ENCODE measurements at places on chromosomes 2 and 18.
A peak's percentile ranks its signal among the peaks of the same experiment; 100 is the strongest.

DNA sequence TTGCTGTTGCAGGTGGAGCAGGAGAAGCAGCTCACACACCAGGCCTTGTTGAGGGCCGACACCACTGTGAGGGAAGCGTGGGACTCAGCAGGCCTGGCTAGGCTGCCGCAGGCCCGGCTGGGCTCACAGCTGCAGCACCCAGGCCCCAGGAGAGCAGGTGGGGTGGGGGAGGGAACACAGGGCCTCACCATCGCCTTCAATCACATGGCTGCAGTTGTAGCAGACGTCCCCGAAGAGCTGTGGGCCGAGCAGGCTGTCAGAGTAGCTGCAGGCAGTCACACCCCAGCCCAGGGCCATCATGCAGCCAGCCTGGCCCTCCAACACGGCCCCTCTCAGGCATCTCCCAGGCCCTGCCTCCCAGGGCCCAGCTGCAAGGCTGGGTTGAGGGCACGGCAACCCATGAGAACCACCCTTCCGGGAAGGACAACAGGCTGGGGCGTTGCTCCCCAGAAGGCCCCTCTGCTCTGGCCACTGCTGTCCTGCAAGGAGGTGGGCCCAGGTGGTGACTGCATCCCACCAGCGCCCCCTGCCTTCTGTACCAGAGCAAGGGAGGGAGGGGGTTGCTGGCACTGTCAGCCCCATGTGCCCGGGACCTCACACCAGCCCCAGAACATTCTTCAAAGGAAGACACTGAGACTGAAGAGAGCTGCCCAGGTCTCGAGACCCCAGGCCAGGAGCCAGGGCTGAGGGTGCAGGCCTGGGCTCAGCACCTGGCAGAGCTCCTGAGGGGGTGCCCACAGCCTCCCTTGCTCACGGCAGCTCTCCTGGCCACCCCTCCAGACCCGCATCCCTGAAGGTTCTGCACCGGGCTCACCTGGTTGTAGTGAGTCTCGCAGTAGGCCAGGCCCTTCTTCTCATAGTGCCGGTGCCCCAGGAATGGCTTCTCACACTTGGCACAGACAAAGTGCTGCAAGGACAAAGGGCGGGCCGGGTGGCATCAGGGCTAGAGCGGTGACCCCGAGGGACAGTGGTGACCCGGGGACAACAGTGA lies 5.6 kb upstream of the GPR17 start:
- DNase-seq = peak; percentile 73

- DNase-seq = no peak
Measured at GRCh38 chr2:43139996-43140621, 86.3 kb downstream of the ZFP36L2 start.

DNA sequence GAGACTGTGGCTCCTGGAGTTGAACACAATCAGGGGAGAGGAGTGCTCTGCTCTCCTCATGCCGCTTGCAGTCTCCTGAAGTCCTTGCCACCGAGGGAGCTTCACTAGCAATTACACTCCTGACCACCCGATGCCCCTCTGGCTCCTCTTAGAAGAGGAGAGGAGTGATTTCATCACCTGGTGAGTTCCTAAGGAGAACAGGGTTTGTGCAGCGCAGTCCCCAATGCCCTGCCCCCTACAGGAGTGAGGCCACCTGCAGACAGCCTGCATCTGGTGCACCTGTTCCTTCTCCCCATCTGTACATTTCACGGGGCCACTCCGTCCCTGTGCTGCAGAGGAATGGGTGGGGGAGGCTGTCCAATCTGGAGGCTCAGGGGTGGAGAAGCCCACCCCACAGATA lies 267.2 kb downstream of the HRH4 start:
- DNase-seq = no peak

- no peak for DNase-seq
Measured at GRCh38 chr2:221502270-221503010, 69.7 kb downstream of the EPHA4 start.

DNA sequence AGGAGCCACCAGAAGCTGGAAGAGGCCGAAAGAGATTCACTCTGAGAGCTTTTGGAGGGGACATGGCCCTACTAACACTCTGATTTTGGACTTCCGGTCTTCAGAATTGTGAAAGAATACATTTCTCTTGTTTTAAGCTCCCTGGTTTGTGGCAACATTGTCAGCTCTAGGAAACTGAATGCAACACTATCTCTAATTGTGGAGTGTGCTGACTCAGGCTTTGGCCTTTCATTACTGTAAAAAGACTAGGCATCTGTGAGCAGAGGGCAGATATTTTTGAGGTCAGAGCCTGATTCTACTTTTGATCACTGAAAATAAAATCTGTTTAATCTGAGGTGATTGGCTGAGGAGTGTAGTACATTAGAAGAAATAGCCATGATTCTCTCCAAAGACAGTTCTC lies 185.4 kb upstream of the FAM98A start:
- no peak for DNase-seq

- no peak for DNase-seq
Measured at GRCh38 chr2:240469740-240470139, 34.3 kb downstream of the GPC1 start.

DNA sequence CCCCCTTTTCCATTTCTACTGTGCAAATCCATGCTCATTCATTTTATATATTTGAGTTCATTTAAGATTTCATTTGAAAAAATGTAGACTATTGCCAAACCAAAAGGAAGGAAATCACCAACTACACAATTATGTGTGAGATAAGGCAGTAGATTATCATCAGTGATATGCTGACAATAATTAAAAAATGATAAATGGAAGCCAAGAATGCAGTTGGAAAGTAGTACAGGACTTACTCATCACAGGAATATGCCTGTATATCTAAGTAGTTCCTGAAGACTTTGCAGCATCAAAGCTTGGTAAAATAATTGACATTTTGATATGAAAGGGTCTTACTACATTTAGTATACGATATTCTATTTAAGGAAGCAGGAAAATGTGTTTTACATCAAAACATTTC lies 166.1 kb upstream of the OTX1 start:
- no peak for DNase-seq

GRCh38 chr2:186991766-186992417 lies 142.9 kb upstream of the ZSWIM2 start:
- DNase-seq = no peak

DNA sequence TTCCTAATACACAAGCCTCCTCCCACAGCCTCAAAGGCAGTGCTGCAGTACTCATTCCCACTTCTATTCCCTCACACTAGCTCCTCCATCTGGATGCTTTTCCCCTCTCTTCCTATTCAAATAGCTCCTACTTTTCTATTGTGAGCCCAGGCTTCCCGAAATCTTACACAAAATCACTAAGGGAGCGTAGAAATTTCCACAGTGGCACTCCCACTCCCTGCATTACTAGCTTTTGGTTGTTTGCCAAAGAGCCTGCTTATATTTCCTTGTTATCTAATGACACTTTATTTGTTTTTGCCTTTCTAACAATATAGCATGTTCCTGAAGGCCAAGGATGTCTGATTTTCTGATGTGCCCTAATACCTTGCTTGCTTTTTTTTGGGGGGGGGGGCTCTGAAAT lies 10.9 kb downstream of the EPAS1 start:
- DNase-seq = no peak

- DNase-seq = no peak
Measured at GRCh38 chr2:46985512-46985911, 69.9 kb upstream of the MCFD2 start.

GRCh38 chr18:11864471-11864870 lies 13.3 kb downstream of the CHMP1B start:
- no peak for DNase-seq

DNA sequence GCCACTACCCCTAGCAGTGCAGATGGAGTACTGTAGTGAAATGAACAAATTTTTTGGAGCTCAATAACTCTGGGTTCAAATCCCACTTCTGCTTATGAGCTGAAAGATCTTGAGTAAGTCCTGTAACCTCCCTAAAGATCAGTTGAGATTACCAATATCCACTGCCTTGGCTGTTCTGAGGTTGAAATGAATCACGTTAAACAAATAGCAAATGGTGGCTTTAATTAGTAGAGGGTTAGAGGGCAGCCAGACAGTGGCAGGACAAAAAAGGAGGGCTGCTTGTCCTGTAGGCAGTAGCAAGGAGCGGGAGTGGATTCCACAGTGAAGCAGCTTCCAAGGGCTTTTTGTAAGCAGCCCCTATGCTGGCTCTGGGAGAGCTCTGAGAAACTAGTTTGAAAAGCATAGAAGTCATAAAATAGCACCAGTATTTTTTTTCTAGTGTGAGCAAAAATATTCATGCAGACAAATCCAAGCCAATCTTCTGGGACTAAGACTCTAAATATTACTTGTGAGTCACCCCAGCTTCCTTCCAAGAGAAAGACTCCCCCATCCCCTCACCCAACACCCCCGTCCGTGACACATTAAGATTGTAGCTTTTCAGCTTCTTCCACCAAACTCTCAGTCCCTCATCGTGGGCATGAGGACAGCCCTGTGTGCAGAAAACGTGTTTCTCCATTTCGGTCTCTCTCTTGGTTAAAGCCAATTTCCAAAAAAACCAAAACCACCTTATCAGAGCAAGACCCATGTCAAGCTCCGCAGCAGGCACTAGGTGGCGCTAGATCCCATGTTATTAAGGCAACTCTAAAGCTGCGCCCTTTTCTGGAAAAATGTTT lies 123.5 kb upstream of the LGALSL start:
- DNase-seq = peak; percentile 85

- DNase-seq = peak; percentile 13
Measured at GRCh38 chr2:186459009-186459408, 27.1 kb upstream of the ZC3H15 start.

GRCh38 chr2:236863729-236864126 lies 222.0 kb upstream of the COPS8 start:
- no peak for DNase-seq

DNA sequence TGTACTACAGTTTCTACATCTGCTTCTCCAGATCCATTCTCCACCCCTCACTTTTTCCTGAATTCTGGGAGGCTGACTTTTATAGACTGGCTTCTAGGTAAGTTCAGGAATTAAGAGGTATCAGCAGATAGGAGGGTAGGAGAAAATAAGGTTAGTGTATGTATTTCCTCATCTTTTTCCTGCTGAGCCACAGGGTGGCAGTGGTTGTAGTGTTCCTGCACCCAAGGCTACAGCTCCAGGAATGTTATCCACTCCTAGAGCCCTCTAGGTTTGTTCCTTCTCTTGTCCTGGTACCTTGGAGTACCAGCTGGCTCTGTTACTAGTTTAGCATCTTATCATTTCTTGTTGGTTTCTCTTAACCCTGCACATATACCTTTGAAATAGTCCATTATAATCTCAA lies 40.7 kb upstream of the C2orf66 start:
- peak; percentile 11 for DNase-seq

- no peak for DNase-seq
Measured at GRCh38 chr2:6171294-6171693, 479.1 kb downstream of the SOX11 start.

- DNase-seq = no peak
Measured at GRCh38 chr18:33720133-33720532, 142.1 kb downstream of the ASXL3 start.

DNA sequence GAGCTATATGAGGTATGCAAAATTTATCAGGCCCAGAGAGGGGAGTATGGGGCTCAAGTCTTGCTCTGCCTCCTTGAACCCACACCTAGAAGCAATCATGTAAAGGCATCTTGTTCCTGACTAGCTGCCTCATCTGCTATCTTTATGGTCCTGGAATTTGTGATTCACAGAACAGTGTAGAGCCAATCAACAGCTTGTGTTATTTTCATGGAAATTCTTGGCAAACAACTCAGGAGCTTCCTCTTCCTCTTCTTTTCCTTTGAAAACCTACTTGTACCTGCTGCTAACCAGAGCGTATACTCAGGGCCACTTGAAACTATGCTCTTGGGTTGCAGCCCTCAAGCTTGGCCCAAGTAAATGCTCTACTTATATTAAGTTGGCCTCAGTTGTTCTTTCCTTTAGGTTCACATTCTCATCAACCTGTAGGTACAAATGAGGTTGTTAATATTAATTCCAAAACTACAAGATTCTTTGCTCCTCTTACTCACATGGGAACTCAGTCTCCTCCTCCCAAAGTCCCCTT lies 3.5 kb upstream of the NOSTRIN start:
- no peak for DNase-seq

GRCh38 chr2:180540761-180541160 lies 439.6 kb upstream of the UBE2E3 start:
- peak; percentile 27 for DNase-seq
